ENCODE measurements at places on chromosomes 7 and 10.

- peak; percentile 66 for DNase-seq
Measured at GRCh38 chr7:151632750-151633515, 113.2 kb upstream of the RHEB start.

GRCh38 chr7:1562597-1563051, 6.6 kb upstream of the TMEM184A start:
- no peak for DNase-seq

- DNase-seq, result no peak
Measured at GRCh38 chr7:102063690-102064180, 222.9 kb upstream of the SH2B2 start.

DNA sequence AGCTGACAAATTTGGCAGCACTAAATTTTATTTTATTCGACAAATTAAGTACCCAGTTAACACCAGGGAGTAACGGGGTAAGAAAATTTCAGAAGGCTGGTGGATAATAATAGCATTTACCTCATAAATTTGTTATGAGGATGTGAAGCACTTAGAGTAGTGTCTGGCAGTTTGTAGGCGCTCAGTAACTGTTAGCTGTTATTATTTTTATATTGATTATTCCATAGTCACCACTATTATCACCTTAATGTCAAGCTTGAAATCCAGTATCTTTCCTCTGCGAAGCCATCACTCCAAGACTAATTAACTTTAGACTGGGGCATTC, 563 bp upstream of the COA1 start:
- DNase-seq, result no peak

DNA sequence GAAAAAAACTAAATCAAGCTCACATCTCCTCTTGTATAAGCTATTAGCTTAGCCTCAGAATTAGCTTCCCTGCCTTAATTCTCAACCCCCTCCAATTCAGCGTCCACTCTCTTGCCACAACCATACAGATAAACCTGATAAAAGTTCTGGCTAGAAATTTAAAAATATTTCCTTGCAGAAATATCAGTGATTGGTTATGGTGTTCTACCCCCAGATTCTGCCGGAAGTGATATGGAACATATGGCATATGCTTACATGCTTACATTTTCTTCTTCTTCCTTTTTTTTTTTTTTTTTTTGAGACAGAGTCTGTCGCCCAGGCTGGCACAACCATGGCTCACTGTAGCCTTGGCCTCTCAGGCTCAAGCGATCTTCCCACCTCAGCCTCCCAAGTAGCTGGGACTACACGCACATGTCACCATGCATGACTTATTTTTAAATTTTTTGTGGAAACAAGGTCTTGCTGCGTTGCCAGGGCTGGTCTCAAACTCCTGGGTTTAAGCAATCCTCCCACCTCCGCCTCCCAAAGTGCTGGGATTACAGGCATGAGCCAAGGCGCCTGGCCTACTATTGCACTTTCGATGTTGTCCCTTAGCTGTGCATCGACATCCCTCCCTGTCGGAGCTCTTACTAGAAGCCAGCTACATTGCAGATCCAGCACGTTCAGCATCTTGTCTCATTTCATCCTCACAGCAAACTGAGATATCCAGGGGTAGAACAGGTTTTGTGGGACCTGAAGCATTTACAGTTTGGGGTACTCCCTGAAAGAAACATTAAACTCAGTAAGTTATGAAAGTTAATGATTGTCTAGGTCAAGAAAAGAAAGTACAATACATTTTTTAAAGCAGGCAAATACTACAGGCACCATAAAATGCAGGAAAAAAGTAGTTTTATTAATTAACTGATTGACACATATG, 205.6 kb upstream of the TCF7L2 start:
- no peak for DNase-seq

GRCh38 chr7:118517275-118517674, 292.8 kb downstream of the ANKRD7 start:
- DNase-seq, result no peak

DNA sequence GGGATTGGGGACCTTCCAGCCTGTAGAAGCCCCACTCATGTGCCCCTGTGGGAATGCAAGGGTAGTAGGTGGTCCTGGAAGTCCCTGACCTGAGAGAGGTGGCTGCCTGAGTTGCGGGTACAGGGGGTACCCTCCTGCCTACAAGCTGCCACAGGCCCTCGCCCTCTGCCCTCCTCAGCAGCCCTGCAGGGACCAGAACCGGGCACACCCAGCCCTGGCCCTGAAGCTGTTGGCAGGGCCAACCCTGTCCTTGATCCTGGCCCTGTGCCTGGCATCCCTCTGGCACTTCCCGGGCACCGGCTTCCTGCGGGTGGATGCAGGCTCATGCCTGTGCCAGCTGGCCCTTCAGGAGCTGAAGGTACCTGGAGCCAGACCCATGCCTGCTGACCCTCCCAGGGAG, 54.9 kb upstream of the ELN start:
- DNase-seq, result no peak

- DNase-seq, result no peak
Measured at GRCh38 chr7:5381071-5381772, 42.4 kb downstream of the TNRC18 start.

DNA sequence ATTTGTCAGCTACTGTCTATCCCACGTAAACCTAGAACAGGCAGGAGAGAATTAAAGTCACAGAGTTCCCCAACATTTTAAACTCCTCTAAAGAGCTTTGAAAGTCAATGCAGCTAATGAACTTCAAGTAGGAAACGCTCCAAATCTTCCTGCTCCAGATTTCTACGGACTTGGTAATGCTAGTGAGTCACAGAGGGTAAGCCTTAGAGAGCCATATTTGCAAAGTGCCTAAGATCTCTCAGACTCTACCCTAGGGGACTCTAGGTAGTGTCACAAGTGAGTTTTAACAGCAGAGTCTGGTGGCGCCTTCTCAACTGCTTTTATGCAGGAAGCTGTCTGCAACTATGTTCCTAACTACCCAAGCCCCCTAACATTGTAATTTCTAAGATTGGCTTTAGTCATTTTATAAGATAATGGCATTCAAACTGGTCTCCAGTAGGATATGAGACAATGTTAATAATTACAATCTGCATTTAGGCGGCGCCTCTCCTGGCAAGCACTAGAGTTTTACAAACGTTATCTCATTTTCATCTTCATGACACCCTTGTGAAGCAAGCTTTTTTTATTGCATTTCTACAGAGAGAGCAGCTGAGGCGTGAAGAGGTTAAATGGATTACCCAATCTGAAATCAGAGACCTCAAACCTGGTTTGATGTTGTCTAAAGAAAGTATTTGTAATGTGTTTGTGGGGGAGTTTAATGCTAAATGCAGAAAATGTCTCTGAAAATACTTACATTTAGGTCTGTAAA, 22.0 kb upstream of the FZD1 start:
- DNase-seq, result no peak

DNA sequence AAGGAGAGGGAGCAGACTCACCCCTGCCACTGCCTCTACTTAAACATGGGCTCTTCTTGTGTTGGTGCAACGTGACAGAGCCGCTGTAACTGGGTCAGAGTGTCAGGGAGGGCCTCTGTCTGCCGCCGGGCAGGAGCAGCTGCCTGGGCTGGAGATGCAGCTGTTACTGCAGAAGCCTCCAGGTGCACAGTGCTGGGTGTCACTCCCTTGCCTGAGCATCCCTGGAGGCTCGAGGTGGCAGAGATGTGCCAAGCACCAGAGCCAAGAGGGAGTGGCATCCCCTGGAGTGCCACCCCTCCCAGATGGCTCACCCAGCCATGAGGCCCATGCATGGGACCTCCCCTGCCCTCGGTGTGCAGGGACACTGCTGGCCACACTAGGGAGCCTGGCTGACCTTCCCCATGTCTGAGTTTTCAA, 145.7 kb downstream of the PRPF18 start:
- DNase-seq, result no peak

- DNase-seq, result no peak
Measured at GRCh38 chr10:121610798-121611323, 12.6 kb upstream of the FGFR2 start.

All from memory B cell (primary cell).